ENCODE measurements at places on chromosomes 1 and 21. TPM values are rescaled to one million over a fixed set of nuclear protein-coding genes. Genes with fewer than 3 reads are reported as not detected.

Gene OMA1
- 14.0 TPM for polyA plus RNA-seq

Gene ILDR2
- polyA plus RNA-seq = not detected

Gene SLC22A15
- polyA plus RNA-seq = 5.7 TPM

Gene SYT14
- polyA plus RNA-seq = 0.44 TPM

Gene DCST1
- not detected for polyA plus RNA-seq

Gene CYP4A11
- polyA plus RNA-seq = not detected

Gene VCAM1
- 3.0 TPM for polyA plus RNA-seq

Gene SPOCD1
- polyA plus RNA-seq = 27.9 TPM

Gene RSBN1
- 8.7 TPM for polyA plus RNA-seq

Gene LEFTY1
- polyA plus RNA-seq = not detected

Gene RPS6KA1
- 1.2 TPM for polyA plus RNA-seq

Gene CD1E
- polyA plus RNA-seq = not detected

Gene STK40
- polyA plus RNA-seq = 15.3 TPM

Gene FGR
- polyA plus RNA-seq = not detected

Gene GNL2
- polyA plus RNA-seq = 67.1 TPM

Data from GM23248 (cell line).